ENCODE measurements at places on chromosomes 2 and 18. TPM values are rescaled to one million over a fixed set of nuclear protein-coding genes. Genes with fewer than 3 reads are reported as not detected.

GRCh38 chr2:14322306-14322705 lies 310.2 kb upstream of the LRATD1 start:
- no peak for DNase-seq

Gene ALPG
- total RNA-seq: not detected

GRCh38 chr2:160006475-160006874 lies 55.9 kb downstream of the PLA2R1 start:
- DNase-seq: no peak

DNA sequence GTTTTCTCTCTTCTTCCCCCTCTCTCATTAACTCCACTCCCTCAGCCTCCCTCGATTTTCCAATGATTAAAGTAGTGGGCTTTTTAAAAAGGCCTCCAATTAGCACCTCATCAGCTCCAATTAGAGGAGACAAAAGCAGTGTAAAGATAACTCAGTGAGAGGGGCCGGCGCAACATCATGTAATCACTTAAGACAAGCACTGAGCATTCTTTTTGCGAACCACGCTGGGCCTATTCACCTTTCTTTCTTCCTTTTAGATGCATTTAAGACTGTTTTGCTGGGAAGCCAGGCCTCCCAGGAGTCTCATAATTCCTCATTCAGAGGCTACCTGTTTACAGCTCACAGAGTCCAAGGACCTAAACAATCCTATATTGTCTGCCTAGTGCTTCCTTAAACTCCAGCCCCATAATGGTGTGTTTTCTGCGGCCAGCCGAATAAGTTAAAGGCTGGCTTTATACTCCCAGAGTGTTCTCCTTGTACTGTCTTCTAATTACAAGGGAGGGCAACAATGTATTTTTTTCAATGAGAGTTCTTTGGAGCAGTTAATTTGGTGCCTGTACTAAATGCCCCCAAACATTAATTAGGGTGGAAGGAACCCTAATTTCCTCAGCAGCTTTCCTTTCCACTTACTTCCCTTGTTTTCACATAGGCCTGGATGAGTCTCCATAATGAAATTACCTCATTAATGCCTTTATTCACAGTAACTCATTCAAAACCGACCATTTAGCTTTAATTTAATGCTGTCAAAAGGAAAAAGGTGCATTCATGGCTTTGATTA lies 28.0 kb upstream of the LMAN1 start:
- no peak for DNase-seq

GRCh38 chr2:162435676-162436075 lies 91.7 kb downstream of the GCA start:
- DNase-seq: peak; percentile 8

GRCh38 chr2:187505065-187505672 lies 49.1 kb downstream of the TFPI start:
- DNase-seq: no peak

DNA sequence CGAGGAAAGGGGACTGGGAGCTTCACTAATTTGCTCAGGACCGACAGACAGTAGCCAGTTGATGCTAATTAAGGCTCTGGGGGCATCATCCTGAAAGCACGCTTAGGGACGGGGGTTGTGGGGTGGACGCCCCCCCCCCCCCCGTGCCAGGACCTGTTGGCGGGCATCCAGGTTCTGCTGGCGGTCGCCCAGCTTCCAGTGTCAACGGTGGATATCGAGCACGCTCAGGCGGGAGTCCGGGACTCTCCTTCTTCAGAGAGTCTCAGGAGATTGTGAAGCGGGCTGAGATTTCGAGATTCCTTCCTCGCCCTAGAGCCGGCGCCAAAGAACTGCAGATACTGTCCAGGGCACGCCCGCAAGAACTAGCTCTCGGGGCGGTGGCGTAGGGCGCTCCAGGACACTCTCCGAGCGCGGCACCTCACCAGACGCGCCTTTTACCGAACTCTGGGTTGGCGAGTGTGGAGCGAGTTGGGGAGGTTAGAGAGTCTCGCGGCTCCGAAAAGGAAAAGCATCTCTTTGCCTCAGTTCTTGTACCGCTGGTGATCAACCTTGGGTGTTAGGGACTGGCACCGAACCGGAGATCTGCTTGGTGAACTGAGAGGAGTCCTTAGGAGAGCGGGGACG lies 5.6 kb downstream of the RAX start:
- no peak for DNase-seq

DNA sequence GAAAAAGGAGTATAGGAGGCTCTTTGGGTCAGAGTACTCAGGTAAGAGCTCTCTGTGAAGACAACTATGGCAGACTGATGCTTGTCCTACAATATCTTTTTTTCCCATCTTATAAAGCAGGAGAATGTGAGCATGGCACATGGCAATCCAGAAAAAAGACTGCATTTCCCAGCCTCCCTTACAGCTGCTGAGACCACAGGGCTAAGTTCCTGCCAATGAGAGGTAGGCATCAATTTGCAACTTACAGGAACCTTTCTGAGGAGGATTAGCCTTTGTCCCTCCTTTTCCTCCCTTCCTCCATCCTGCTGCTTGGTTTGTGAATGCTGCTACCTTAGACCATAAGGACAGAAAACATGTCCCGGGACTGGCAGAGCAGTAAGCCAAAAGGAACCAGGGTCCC lies 37.8 kb upstream of the ST8SIA5 start:
- no peak for DNase-seq

Gene CCDC178
- not detected for total RNA-seq

DNA sequence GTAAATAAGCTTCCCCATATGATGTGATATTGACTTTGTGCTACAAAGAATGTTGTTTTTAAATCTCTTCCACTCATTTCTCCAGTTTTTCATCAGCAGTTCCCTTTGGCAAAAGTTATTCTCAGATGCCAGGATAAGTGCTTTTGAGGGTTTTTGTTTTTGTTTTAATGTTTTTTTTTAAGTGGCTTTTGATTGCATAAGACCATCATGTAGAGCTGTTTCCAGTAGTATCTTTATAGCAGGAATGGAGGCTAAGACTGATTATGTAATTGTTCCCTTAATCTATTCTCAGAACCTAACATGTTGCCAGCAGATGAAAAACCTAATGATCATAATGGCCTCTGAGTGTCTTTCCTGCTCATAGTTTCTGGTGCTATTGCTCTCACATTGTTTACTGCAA lies 77.9 kb downstream of the CABLES1 start:
- DNase-seq: no peak

Gene FHOD3
- 13.1 TPM for total RNA-seq

GRCh38 chr2:224466304-224466895 lies 64.5 kb upstream of the FAM124B start:
- DNase-seq: no peak

Gene HOXD1
- not detected for total RNA-seq

DNA sequence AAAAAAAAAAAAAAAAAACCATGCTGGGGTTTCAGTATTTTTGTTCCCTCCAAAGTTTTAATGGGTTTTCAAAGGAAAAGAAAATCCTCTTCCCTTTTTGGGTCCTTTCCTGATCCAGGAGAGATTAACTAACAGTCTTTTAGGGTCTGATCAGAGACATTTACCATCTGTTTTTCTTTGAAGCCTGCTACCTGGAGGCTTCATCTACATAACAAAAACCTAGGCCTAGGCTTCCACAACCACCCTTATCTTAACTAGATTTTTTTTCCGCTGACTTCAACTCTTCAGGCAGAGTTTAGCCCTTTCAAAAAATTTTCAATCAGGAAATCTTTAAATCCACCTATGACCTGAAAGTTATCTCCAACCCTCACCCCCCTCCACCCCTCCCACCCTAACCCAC lies 154.7 kb downstream of the MBD2 start:
- DNase-seq: no peak

Gene NYAP2
- total RNA-seq: 2.3 TPM

Gene CRYBA2
- not detected for total RNA-seq

DNA sequence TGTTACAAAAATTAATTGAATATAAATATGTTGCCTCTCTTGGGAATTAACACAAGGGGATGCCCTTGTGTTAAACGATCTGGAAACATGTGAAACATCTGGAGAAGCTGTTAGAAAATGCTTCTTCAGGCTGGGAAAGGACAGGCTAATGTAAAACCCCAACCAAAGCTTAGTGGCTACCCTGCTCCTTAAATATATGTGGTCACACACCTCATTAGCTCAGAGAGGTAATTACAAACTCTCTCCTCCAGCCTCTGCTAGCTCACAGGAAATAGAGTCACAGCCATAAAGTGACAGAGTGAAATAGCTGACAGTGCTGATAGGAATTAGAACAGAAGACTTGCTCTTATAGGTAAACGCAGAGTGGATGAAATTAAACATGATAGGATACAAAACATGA lies 155.9 kb downstream of the RAB3GAP1 start:
- DNase-seq: no peak

DNA sequence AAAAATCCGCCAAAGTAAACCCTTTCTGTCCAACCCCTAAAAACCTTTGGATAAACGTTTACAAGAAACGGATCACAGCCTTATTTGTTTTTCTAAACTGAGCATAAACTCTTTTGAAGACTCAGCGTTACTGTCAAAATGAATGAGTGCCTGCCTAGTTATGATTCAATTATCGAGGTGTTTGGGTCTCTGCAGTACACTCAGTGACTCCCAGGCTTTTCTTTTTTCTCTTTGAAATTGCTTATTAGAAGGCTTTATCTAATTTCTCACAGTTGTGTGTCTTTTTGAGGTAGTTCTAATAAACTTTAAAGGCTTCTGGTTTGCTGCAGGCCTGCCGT lies 663 bp downstream of the RHBDD1 start:
- DNase-seq: no peak

DNA sequence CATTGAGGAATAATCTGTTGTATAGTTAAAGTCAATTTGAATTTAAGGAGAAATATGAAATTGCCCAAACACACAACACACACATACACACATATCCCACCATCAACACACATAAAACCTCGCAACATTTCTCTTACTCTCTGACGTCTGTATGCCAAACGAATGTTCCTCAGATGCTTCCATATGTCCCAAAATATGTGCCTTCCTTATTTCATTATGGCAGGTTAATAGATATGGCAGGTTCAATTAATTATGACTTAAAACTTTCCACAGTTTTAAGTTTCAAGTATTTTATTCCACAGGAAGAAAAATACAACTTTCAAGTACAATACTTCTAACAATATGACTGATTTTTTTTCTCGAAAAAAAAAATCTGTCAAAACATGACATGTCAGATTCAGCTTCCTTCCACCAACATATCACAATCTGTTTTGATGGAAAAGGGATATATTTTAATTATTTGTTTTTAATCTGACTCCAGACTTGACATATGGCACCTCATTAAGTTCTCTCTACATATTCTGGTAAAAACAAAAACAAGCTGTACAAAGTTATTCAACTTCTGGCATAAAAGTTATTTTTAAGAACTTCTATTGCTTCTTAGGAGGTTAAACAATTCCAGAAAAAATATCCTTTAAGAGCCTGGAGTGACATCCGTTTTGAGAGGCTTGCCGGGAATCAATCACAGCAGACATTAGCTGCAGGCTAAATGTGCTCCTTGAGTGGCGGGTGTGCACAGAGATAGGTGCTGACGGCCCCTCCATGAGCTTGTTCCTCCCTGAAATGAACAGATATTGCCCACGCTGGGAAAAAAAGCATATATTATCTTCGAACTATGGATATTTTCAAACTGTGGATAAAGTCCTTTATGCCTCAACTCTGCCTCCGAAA lies 812.7 kb downstream of the DCDC2C start:
- no peak for DNase-seq

DNA sequence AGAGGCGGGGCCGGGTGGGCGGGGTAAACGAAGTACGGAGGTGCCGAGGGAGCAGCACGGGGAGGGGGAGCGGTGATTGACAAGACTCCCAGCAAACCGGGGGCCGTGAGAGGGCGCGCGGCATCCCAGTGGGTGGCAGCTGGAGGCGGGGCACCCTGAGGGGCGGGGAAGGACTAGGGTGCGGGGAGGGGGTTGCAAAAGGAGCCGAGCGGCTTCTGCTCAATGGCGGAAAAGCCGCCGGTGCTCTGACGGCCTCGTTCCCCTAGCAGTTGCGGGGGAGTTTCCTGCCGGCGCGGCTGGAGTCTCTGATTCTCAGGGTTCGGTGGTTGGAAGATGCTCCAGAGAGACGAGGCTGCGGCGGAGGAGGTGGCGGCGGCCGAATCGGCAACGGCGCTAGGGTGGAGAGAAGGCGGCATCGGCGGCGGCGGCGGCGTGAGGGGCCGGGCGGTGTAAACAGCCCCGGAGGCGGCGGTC lies at the start of gene PPM1B:
PPM1B (plus strand) TSS at position 195 of the 474 bp plus-strand sequence. CDS start 32,325 bp downstream, outside the sequence.
- no peak for DNase-seq

GRCh38 chr2:15619076-15619475 lies 27.4 kb downstream of the DDX1 start:
- DNase-seq: no peak

- no peak for DNase-seq
Measured at GRCh38 chr2:24791452-24791851, 1.7 kb downstream of the PTRHD1 start.

Gene ASB3
- total RNA-seq: 31.8 TPM

Gene HOXD13
- total RNA-seq: 2.1 TPM

- DNase-seq: no peak
Measured at GRCh38 chr2:9696731-9697130, 65.9 kb upstream of the YWHAQ start.

DNA sequence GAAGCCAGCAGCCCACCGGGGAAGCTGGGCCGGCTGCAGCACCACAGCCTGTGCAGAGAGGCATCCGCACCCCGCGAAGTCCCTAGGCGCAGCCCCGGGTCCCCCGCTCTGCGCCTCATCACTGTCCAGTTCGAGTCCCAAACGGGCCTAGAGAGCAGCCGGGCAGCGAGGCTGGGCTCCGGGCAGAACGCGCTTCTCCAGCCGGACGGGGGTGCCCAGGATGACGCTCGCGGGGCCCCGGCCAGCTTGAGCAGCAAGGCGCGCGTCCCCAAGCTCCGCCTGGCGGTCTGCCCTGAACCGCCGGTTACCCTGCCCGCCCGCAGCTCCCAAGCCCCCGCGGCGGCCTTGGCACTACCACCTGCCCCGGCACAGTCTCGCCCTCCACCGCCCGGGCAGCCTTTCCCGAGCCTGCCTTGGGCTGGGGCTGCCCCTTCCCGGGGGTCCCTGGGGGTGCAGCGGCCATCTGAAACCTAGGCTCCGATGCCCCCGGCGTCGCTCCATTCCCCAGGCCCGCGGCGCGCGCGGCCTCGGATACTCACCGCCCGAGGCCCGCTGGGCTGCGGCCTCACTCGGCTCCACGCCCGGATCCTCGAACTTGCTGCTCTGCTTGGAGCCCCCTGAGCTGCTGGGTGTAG lies 591 bp downstream of the SLC16A14 start:
- DNase-seq: peak; percentile 47

Gene B3GNT2
- total RNA-seq: 31.0 TPM

DNA sequence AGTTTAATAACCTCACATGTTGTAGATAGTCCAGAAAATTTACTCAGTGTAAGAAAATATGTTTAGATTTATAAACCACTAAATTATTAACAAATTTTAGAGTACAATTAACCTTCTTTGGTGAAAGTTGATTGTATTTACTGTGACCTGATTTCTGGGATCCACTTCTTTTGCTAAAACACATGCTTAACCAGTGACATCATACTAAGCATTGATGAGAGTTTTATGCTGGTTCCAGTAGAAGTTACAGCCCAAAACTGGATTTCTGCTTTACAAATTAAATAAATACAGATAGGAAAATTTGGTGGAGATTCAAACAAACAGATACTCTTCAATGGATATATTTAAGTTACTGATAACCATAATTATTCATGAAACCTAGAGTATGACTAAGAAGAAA lies 40.9 kb downstream of the RBBP8 start:
- no peak for DNase-seq

GRCh38 chr2:169087757-169088379 lies 18.5 kb downstream of the DHRS9 start:
- DNase-seq: no peak

GRCh38 chr18:69883781-69884180 lies 63.9 kb downstream of the CD226 start:
- no peak for DNase-seq
